Gastroesophageal sphincter (tissue), 4 donors: ENCODE measurements at places on chromosomes 12 and 14. TPM values are rescaled to one million over a fixed set of nuclear protein-coding genes. Genes with fewer than 3 reads are reported as not detected.

GRCh38 chr14:55109836-55110235 is 19.2 kb upstream of the LGALS3 start:
- no peak for ATAC-seq

- peak; percentile 61 for ATAC-seq
Measured at GRCh38 chr12:40693207-40693821, 1.1 kb downstream of the CNTN1 start.

DNA sequence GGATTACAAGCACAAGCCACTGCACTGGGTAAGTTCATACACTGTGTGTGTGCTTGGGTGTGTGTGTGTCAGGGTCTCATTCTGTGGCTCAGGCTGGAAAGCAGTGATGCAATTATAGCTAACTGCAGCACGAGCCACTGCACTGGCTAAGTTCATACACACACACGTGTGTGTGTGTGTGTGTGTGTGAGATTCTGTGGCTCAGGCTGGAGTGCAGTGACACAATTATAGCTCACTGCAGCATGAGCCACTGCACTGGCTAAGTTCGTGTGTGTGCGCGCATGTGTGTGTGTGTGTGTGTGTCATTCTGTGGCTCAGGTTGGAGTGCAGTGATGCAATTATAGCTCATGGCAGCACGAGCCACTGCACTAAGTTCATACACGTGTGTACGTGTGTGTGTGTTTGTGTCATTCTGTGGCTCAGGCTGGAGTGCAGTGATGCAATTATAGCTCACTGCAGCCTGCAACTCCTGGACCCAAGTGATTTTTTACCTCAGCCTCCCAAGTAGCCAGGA is 85.4 kb downstream of the HECTD1 start:
- ATAC-seq = no peak

GRCh38 chr12:127174881-127175280 is 1092.1 kb upstream of the TMEM132C start:
- no peak for ATAC-seq

- no peak for ATAC-seq
Measured at GRCh38 chr12:92400006-92400405, 254.4 kb upstream of the BTG1 start.

DNA sequence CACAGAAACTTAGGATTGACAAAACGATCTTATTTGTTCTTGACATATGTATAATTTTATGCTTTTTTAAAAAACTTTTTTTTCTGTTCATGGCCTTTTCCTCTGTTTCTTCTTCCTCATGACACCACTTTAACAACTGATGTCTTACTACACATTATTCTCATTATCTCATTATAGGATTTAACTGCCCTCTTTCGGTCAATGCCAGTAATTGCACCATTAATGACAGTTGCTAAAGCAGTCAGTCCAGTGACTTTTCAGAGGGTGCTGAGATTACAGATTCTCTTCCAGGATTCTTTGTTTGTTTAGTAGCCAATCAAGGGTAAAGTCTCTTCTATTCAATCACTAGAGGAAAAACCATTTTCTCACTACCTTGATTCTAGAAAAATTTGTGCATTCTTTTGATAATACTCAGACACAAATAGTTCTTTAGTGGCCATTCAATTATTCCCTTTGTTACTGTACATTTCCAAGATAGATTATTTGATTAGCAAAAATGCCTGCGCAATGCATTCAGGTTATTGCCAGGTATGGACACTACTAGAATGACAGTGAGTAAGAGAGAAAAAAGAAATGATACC is 50.1 kb downstream of the KLRG1 start:
- ATAC-seq = peak; percentile 70

DNA sequence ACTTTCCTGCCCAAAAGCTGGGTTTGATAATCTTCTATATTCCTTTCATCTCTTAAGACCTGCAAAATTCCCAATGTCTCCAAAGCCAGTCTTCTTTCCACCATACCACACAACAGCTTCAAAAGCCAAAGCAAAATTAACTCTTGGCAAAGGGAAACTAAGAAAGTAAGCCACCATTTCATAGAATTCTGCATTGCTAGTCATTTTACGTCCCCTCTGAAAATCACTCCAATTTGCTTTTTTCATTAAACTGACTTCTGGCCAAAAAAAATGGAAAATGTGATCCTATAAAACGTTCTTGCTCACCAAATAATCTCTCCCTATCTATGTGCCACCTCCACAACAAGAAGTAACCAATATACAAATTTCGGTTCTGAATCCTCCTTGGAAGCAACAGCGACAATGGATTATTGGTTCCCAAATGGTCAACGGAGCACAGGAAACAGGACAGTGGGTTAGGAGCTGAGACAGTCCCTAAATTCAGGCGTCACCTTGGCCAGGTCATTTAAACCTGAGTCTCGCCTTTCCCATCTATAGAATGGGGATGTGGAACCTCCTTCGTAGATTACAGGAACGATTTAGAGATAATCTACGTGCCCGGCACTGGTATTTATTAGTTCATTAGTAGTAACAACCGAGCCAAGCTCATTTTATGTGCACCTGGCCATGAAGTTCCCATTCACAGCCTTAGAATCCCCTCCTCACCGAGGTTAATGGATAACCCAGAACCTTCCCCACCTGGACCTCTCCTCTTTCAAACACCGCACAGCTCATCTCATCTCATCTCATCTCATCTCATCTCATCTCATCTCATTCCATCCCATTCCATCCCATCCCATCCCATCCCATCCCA is 1.2 kb downstream of the NT5DC3 start:
- no peak for ATAC-seq

- ATAC-seq = no peak
Measured at GRCh38 chr14:92486881-92487280, 26.7 kb upstream of the RIN3 start.

- no peak for ATAC-seq
Measured at GRCh38 chr14:78029601-78030372, 140.4 kb upstream of the NRXN3 start.

- ATAC-seq = no peak
Measured at GRCh38 chr12:122795807-122796206, 21.4 kb downstream of the CCDC62 start.

- no peak for ATAC-seq
Measured at GRCh38 chr14:100572543-100572942, 14.7 kb downstream of the BEGAIN start.

- peak; percentile 51 for ATAC-seq
Measured at GRCh38 chr12:76020281-76020680, 11.3 kb downstream of the PHLDA1 start.

GRCh38 chr12:51118706-51119105 is 35.3 kb upstream of the CSRNP2 start:
- no peak for ATAC-seq

- ATAC-seq = no peak
Measured at GRCh38 chr12:59314209-59314608, 281.6 kb upstream of the SLC16A7 start.

GRCh38 chr12:52023182-52023975 is 16.6 kb downstream of the TAMALIN start:
- ATAC-seq = peak; percentile 65

DNA sequence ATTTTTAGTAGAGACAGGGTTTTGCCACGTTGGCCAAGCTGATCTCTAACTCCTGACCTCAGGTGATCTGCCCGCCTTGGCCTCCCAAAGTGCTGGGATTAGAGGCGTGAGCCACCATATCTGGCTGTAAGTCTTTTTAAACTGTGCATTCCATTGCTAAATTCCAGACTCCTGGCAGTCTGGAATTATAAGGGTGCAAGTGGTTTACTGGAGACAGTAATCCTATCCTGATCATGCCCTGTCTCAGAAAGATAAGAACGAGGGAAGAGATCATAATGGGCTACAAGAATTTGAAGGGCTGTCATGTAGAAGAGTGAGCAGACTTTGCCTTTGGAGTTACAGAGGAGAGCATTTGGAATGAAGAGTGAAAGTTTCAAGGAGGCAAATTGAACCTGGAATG is 6.8 kb upstream of the SLC4A8 start:
- ATAC-seq = no peak

- no peak for ATAC-seq
Measured at GRCh38 chr12:117649796-117650195, 288.4 kb upstream of the NOS1 start.

DNA sequence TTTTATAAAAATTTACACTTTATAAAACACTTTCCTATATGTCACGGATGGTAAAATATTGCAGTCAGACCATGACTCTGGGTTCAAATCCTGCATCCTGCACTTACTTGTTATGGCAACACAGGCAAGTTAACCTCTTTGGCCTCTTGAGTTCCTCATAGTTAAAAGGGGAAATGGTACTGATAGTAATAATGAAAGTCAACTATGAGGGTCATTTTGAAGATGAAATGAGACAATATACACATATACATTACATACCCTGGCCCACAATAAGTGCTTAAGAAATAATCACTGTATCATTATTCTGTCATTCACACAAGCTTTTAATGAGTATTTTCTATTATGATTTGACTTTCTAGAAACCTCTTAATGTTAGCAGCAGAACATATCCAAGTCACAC is 64.4 kb downstream of the C12orf42 start:
- no peak for ATAC-seq

DNA sequence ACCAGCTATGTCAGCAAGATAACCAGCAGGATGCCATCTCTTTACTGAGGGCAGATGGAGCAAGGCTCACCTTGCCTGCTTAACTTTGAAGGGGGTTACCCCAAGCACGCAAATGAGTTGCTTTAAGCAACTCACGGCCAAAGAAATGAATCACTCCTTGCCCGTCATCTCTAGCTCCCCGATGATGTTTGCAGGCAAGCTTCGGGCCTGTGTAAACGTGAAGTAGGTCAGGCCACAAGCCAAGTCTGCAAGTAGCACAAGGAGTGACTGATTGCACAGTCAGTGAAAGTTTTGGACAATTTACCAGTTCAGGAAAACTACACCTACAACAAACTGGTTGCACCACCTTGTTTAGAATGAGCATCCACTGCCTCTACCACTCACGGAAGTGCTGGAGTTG is 699.7 kb upstream of the TBX3 start:
- no peak for ATAC-seq

- no peak for ATAC-seq
Measured at GRCh38 chr12:100995771-100996170, 201.2 kb downstream of the ANO4 start.

The PAX9 gene
- 1.1 TPM for total RNA-seq

The ACOT4 gene
- 0.31 TPM for total RNA-seq

The RND1 gene
- not detected for total RNA-seq

The ACRBP gene
- total RNA-seq = not detected

The PSMD9 gene
- 75.1 TPM for total RNA-seq

The SMCO2 gene
- not detected for total RNA-seq

The SOX5 gene
- total RNA-seq = 29.7 TPM

The TAS2R46 gene
- 5.8 TPM for total RNA-seq

The FNTB gene
- total RNA-seq = 13.2 TPM

The RNASE3 gene
- not detected for total RNA-seq

The OR6C2 gene
- not detected for total RNA-seq

The PRIMA1 gene
- 14.8 TPM for total RNA-seq
